ENCODE measurements at places on chromosomes 1 and 21.

DNA sequence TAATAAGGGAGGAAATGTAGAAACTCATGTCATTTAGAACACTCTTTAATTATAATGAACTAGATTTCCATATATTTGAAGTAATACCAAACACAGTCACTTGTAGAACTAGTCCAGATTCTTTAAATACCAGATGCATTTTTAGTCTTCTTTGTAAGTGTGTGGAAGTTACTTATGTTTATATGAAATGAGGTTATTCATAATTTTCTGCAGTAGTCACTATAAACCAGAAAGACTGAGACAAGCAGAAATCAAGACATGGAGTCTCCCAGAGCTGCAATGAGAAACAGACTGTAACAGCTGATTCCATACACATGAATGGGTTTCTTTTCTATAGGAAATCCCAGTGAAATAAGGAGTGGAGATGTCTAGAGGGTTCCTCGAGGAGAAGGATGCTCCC lies 216.6 kb upstream of the ZP4 start:
- no peak for DNase-seq

DNA sequence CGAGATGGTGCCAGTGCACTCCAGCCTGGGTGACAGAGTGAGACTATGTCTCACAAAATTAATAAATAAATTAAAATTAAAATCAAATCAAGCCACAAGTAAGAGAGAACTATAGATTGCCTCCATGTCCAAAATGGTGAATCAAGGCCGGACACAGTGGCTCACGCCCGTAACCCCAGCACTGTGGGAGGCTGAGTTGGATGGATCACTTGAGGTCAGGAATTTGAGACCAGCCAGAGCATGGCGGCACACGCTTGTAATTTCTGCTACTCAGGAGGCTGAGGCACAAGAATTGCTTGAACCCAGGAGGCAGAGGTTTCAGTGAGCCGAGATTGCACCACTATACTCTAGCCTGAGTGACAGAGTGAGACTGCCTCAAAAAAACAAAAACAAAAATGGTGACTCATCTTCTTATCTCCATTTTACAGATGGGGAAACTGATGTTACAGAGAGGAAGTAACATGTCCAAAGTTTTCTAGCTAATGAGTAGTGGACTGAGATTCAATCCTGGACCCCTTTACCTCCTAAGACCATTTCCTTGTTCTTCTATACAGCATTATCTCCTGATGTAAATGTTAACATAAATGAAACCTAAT lies 99.0 kb upstream of the HNRNPU start:
- no peak for DNase-seq

DNA sequence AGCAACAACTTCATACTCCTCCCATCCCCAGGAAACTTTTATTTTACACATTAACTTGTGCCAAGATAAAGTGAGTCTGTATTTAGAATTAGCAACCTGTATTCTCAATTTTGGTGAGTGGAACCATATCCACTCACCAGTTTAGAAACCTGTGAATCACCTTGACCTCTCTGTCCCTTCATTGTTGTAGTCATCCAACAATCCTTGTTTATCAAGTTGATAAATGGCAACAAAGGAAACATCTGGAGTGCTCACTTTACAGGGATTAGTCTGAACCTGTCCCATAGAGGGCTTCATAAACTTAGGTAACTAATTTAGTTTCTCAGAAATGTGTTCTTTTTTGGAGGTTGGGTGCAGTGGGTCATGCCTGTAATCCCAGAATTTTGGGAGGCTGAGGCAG lies 3.9 kb upstream of the CLSPN start:
- no peak for DNase-seq

GRCh38 chr1:23444104-23444533 lies 19.6 kb upstream of the TCEA3 start:
- DNase-seq = no peak

GRCh38 chr1:24929398-24930259 lies 447 bp downstream of the RUNX3 start:
- no peak for DNase-seq

GRCh38 chr1:152757747-152758146 lies at the start of gene KPRP:
Gene KPRP (plus strand): TSS chr1:152758025. CDS start chr1:152759589, 1,564 bp downstream.
- no peak for DNase-seq

Measured in SK-N-DZ (cell line).